Stimulated activated CD8-positive, alpha-beta memory T cell treated with anti-CD3 and anti-CD28 coated beads, Interleukin-15, amount 100 ng/mL, for 1 hour (primary cell): ENCODE measurements at places on chromosomes 2 and 18.

GRCh38 chr2:1784986-1785617 lies 40.8 kb upstream of the PXDN start:
- DNase-seq = no peak

GRCh38 chr2:75632813-75633212 lies 13.8 kb upstream of the MRPL19 start:
- no peak for DNase-seq

DNA sequence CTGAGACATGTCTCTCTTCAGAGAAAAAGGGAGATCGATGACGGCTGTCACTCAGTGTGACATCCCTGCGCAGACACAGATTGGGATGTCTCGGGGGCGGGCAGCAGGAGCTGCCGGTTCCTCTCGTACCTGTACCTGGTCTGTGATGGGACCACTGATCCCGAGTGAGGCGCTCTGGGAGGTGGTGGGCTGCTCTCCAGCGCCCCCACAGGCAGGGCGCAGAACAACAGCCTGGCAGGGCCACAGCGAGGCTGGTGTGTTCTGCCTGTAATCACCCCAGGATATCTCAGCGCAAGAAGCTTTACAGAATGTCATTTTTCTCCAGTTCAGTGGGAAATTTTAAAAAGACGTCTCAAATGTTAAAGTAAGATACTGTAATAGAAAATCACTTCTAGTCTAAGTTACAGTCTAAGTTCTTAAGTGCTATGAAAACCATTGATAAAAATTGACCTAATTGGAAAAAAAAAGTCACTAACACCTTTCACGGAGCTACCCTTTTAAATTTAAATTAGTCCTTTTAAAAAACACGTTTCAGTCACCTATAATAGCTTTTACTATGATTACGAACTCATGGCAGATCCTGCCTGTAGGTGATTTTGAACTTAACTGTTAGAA lies 189.8 kb downstream of the SNTG2 start:
- no peak for DNase-seq

- no peak for DNase-seq
These were observed 395.0 kb upstream of the TCF4 start for GRCh38 chr18:55982992-55983391.

DNA sequence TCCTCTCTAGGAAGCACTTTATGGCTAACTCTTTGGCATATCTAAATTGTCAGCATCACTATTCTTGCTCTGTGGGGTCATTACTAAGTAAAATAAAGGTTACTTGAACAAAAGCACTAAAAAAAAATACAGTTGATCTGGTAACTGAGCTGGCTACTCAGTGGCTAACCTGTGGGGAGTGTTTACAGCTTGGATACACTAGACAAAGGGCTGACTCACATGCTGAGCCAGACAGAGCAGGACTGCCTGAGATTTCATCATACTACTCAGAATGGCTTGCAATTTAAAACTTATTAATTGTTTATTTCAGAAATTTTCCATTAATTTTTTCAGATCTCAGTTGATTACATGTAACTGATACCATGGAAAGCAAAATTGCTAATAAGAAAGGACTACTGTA lies 1690.4 kb upstream of the SLC39A10 start:
- DNase-seq = no peak

GRCh38 chr18:57149051-57149450 lies 2.2 kb downstream of the BOD1L2 start:
- no peak for DNase-seq

DNA sequence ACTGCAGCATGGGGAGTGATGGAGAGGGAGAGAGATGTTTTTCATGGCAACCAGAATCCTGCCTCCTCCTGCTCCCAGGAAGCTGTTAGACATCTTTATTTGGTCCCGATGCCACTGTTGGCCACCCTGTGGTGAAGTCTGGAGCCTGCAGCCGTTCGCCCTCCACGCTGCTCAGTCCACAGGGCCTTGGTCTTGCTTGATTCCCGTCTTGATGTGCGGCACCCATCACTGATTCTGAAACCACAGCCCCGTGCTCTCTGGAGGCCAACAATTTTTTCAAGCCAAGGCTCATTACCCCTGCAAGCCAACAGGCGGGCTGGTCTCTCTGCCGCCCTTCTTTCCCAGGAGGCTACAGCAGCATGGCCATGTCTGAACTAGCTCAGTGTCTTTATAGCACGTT lies 24.5 kb downstream of the SIGLEC15 start:
- no peak for DNase-seq

DNA sequence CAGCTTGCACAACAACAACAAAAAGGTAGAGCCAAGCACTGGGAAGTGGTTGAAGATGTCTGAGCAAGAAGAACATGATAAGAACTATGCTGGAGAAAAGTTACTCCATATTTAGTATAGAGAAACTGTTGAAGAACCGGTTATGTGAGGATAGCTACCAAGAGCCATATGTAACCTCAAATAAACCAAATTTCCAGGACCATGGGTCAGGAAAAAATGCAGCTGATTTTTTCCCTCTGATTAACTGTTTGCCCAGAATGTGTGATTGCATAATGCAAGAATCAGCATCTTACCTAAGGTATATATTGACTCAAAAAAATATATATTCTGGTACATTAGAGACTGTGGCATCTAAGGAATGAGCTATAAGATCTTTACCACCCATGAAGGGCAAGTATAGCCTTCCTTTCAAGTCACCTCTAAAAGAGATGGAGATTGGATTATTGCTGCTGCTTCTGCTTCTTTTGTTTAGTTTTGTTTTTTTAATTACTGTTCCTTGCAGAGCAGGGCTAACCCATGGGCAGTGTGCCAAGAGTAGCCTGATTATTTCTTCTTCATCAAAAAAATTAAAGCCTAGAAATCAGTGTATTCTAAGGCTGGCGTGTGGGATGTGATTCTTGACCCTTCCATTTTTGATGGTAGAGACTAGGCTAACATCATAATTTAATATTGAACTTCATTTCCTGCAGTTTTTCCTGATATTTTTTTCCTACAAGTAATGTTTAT lies 76.9 kb upstream of the MAP3K20 start:
- DNase-seq = no peak

DNA sequence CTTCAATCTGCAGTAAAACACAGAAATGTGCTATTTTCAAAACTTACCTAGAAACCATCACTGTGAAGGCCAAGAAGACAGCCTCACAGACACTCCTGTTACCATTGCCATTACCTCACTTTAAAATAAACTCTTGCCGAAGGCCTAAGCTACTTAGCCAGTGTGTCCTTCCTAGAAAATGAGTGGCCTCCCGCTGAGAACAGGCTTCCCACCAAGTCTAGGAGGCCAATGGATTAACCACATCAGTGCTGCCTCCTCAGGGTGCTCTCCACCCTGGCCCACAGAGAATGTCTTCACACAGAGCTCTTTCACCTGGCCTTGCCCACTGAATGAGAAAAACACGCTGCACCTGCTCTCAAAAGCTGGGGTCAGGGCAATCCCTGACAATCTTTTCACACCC lies 47.5 kb downstream of the L3MBTL4 start:
- no peak for DNase-seq

DNA sequence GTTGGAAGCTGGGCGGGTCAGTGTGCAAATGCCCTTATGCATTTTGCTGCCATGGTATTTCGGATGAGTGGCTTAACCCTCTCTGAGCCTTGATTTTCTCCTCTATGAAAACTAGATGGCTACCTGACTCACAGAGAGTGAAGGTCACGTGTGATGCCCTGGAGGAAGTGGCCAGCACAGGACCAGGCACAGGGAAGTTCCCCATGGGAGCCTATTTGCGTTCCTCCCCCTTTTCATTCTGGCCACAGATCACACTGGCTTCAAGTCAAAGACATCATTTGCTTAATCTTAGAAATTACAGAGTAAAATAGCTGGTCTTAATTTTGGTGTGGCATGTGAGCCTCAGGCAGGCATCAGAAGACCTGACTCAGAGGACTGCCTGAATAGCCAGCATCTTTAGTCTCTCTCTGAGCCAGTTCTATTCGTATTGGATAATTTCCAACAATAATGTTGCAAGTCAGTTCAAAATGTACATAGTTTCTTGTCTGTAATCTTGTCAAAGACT lies 57.6 kb upstream of the CD302 start:
- no peak for DNase-seq

DNA sequence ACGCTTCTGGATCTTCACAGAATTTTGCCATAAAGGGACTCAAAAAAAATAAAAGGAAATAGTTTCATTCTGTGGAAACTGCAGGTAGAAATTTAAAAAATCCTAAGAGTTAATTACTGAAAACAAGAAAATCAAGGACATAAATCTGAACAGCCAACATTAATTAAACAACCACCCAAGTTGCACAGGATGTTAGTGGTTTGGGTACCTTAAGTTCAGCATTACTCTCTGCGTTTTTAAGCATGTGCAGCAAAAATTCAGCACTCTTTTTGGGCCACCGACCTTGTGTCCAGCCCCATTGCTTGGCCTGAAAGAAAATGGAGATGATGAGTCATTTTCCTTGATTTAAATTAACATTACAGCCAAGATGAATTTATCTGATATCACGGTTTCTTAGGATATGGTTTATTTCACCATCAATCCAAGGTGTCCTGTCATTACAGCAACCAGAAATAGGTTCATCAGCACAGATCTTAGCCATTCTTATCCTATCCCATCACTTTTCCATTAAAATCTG lies 3.3 kb upstream of the C18orf32 start:
- DNase-seq = no peak

- DNase-seq = no peak
These were observed 129.1 kb downstream of the NDUFA10 start for GRCh38 chr2:239896075-239896474.

DNA sequence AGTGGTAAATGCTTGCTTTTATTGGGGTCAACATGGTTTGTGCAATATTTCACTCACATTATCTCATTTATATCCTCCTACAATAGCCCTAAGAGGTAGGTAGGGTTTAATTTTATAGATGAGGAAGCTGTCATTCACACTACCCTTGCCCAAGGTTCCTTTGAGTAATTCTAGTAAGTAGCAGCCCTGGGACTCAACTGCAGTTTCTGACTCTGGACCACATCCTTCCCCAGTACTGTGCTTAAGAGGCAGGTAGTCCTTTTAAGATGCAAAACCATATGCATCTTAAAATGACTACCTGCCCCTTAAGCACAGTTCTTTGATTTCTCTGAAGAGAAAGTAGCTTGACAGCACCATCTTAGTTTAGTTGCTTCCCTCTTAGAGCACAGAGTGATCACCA lies 15.7 kb upstream of the NT5C1B start:
- DNase-seq = no peak

GRCh38 chr2:208033701-208034502 lies 8.6 kb upstream of the PLEKHM3 start:
- DNase-seq = no peak

DNA sequence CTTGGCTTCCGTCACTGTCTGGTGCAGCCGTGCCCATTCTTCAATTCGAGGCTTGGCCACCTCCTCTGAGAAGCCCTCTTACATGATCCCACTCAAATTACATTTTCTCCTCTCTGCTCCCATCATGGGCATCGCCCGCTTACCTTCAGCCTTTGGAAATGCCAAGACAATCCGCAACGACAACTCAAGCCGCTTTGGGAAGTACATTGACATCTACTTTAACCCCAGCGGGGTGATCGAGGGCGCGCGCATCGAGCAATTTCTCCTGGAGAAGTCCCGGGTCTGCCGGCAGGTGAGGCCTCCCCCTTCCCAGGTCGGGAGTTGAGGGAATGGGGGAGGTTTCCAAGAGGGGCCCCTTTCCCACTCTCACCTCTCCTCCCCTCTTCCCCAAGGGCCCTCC lies 38.3 kb downstream of the MYO7B start:
- DNase-seq = no peak

DNA sequence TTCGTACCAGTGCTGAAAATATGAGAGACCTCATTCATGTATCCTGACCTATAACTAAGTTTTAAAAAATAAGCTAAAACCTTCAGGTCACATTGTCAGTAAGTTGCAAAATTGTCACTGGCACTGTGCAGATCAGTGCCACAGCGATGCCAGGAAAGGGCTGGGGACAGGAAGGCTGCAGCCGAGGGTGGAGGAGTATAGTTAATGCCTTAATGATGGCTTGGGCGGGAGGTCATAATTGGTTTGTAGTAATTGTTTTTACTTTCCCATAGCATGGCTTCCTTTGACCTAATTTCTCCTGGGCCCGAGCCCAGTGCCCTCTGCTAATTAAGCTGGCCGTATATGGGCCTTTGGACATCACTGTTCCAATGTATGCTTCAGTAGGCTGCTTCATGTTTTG lies 47.2 kb upstream of the RAB12 start:
- DNase-seq = no peak

DNA sequence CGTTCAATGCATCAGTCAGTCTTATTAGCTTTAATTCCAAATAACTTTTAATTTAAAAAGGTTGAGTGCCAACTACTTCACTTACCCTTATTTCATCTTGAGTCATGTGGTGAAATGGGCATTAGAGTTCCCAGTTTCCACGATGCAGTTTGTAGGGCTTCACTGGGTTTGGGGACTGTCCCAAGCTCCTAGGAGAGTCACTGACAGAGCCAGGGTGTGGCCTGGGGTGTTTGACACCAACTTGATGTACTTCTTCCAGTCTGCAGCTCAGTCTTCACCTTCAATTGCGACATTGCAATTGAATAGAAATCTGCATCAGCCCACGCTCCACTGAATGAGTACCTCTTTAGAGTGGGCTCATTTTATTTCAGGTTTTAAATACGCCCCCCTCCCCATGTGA lies 165.3 kb downstream of the ARL4C start:
- DNase-seq = no peak

DNA sequence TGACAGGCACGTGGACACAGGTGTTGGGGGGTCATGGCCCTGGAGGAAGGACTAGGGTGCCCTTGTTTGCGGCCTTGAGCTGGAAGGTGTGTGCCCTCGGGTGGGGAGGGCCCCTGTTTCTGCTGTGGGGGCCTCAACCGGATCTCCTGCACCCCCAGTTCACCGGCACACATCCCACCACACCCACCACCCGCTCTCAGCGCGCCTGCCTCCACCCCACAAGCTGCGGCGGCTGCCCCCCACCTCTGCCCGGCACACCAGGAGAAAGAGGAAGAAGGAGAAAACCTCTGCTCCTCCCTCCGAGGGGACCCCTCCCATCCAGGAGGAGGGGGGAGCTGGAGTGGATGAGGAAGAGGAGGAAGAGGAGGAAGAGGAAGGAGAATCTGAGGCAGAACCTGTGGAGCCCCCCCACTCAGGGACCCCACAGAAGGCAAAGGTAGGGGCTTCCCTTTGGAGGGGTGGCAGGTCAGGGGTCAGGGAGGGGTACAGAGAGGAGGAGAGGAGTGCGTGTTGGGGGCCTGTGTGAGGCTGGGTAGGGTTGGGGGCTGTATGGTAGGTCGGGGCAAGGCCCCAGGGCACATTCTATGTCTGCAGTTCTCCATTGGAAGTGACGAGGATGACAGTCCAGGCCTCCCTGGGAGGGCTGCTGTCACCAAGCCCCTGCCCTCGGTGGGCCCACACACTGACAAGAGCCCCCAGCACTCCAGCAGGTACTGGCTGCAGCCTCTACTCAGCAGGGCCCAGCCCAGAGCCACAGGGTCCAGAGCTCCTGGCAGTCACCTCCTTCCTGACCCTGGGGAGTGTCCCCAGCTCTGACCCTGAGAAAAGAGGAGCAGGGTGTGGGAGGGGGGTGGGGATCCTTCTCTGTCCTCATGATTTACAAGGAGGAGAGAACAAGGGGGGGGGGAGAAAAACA lies 1.8 kb downstream of the SLC4A3 start:
- no peak for DNase-seq

- no peak for DNase-seq
These were observed 63.4 kb upstream of the BOD1L2 start for GRCh38 chr18:57083485-57083884.
